ENCODE measurements at places on chromosomes 13 and 19.

DNA sequence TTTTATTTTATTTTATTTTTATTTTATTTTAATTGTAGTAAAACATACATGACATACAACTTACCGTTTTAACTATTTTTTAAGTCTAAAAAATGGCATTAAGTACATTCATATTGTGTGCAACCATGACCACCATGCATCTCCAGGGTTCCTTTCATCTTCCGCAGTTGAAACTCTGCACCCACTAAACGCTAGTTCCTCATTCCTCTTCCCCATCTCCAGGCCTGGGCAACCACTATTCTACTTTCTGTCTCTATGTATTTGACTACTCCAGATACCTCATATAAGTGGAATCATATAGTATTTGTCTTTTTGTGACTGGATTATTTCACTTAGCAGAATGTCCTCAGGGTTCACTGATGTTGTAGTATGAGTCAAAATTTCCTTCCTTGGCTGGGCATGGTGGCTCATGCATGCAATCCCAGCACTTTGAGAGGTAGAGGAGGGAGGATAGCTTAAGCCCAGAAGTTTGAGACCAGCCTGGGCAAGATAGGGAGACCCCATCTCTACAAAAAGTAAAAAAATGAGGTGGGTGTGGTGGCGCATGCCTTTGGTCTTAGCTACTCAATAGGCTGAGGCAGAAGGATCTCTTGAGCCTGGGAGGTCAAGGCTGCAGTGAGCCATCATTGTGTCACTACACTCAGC, 55.7 kb upstream of the ZNF507 start:
- H3K27me3 ChIP-seq, result peaks cover 1% of the 10 kb centered on the region
- no peak overlapping the region for H3K4me3 ChIP-seq
- no peaks in the 10 kb centered on the region for H3K4me1 ChIP-seq
- H3K27ac ChIP-seq, result no peak overlapping the region
- no peak for DNase-seq

DNA sequence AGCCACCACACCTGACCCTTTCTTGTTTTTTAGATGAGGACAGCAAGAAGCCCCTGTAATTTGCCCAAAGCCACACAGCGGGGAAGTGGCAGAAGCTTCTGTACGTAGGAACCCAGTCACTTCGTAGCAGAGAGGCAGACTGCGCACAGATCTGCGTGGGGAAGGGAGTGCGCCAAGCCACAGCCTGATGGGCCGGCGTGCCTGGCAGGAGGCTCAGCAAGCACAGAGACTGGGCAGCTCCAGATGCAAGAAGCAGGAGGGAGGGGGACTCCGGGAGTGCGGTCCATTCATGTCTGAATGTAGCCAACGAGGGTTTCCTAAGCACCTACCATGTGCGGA, 347 bp upstream of the TJP3 start:
- no peak overlapping the region for H3K4me3 ChIP-seq
- H3K27ac ChIP-seq, result no peak overlapping the region
- no peaks in the 10 kb centered on the region for H3K36me3 ChIP-seq
- no peaks in the 10 kb centered on the region for H3K4me1 ChIP-seq
- peaks cover 11% of the 10 kb centered on the region for H3K27me3 ChIP-seq
- no peak for DNase-seq

DNA sequence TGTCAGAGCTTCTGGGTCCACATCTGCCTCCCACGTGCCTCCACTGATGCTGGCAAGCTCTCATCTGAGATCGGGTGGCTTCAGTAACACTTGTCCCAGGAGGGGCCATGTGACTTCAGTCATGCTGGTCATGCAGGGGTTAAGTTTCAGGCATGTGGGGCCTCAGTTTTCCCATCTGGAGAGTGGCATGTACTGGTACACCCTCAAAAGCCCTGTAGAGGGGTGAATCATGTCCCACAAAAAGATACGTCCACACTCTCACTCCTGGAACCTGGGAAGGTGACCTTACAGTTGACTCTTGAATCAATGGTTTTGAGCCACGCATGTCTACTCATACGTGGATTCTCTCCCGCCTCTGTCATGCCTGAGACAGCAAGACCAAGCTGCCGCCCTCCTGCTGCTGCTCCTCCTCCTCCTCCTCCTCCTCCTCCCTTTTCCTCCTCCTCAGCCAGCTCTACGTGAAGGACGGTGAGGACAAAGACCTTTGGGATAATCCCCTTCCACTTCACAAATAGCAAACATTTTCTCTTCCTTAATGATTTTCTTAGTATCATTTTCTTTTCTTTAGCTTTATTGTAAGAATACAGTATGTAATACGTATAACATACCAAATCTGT, 53.7 kb downstream of the COMP start:
- H3K27me3 ChIP-seq, result peaks cover 3% of the 10 kb centered on the region
- no peak overlapping the region for H3K4me3 ChIP-seq
- H3K27ac ChIP-seq, result no peak overlapping the region
- DNase-seq, result no peak
- H3K4me1 ChIP-seq, result peaks cover 3% of the 10 kb centered on the region
- no peaks in the 10 kb centered on the region for H3K36me3 ChIP-seq

DNA sequence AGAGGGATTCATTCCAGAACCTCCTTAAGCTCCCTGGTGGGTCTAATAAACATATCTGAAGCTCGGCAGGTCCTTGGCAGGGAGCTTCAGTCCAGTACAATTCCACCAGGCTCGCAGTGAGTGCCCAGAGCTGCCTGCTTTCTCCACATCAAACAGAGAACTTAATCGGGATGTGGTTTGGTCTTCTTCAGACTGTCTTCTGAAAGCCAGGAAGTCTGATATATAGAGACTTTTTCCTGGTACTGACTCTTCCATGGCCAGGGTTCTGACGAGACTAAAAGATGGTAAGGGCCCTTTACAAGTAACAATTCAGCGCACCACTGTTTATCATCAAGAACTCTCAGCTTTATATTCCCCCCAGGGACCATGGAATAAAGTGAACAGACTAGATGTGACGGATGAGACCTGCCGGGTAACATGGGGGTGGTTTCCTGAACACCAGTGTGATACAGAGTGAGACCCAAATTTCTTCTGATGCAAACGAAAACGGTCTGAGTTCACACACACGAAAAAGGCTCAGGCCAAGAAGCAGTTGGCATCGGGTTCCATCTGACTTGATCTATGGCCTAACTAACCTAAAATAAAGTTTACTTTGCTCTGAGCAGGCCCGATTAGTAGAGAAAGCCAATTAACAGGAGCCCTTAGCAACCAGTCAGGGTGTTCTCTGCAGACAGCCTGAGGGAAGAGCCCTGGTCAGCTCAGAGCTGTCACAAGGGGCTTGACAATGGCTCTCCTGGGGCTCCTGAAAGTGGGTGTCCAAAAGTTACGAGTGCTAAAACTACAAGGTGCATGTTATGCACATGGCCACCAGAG, 29.0 kb downstream of the RANBP3 start:
- peaks cover 89% of the 10 kb centered on the region for H3K4me1 ChIP-seq
- peak overlapping the region; percentile 79 for H3K27ac ChIP-seq
- H3K27me3 ChIP-seq, result peaks cover 7% of the 10 kb centered on the region
- DNase-seq, result no peak
- H3K36me3 ChIP-seq, result no peaks in the 10 kb centered on the region

DNA sequence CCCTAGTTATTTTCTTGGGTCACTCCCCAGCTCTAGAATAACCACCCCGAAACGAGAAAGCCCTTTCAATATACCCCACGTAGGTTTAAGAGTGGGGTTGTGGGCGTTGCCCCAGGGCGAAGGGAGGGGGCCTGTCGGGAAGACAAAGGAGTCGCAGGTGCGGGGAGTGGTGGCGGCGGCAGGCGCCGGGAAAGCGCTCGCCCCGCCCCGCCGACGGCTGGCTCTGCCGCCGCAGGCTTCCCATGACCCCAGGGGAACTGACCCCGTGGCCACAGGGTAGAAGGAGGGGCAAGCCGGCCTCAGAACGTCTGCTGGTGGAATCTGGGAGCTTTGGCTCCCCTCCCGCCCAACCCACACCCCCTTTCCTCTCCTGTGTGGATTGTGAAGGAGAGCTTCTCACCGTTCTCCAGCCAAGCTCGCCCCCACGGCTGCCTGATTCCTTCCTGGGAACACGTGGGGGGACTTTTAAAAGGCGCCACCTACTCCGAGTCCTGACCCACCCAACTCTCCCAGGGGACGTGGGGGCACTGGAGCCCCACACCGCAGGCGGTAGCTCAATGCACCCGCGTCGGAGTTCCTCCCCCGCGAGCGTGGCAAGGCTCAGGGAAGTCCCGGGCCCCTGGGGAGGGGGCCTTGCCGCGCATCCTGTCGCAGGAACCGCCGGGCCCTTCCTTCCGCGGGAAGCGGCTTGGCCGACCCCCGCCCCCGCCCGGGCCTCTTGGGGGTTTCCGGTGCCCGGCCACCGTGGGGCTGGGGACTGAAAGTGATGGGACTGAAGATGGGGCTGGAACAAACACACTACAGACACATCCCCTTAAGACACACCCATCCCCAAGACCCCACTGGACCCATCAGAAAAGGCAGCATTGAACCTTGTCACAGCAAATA, 5.5 kb downstream of the IER2 start:
- peak overlapping the region; percentile 97 for H3K4me3 ChIP-seq
- peaks cover 11% of the 10 kb centered on the region for H3K36me3 ChIP-seq
- peaks cover 39% of the 10 kb centered on the region for H3K27me3 ChIP-seq
- peak overlapping the region; percentile 98 for H3K27ac ChIP-seq

GRCh38 chr19:41871573-41872383, 5.3 kb upstream of the CD79A start:
- peaks cover 23% of the 10 kb centered on the region for H3K27me3 ChIP-seq
- peaks cover 73% of the 10 kb centered on the region for H3K4me1 ChIP-seq
- H3K36me3 ChIP-seq, result peaks cover 5% of the 10 kb centered on the region
- H3K4me3 ChIP-seq, result peak overlapping the region; percentile 86
- H3K27ac ChIP-seq, result peak overlapping the region; percentile 94

DNA sequence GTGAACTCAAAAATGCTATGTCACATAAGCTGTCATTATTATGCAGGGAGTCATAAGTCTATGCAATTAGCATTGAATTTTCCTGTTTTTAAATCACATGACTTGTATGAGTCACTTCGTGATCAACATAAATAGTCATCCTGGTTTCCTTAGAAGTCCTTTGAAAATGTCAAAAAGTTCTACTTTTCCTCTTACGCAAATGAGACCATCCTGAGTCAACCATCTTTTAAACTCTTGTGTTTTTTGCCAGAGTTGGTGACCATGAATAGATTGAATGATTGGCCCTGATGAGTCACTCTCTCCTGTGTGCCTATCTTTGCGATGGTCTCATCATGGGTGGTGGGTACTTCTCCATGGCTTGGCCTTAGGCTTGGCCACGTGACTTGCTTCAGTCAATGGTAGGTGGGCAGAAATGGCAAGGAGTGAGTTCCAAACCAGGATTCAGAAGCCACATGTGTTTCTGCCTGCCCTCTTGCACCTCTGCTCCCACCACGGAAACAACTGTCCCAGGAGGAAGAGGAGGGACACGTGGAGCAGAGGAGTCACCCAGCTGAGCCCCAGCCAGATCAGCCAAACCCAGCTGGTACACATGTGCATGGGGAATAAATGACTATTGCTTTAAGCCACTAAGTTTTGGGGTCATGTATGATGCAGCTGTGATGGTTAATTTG, 123.5 kb upstream of the CACNA1A start:
- H3K27ac ChIP-seq, result no peak overlapping the region
- no peaks in the 10 kb centered on the region for H3K27me3 ChIP-seq
- H3K4me3 ChIP-seq, result no peak overlapping the region
- H3K4me1 ChIP-seq, result no peaks in the 10 kb centered on the region

DNA sequence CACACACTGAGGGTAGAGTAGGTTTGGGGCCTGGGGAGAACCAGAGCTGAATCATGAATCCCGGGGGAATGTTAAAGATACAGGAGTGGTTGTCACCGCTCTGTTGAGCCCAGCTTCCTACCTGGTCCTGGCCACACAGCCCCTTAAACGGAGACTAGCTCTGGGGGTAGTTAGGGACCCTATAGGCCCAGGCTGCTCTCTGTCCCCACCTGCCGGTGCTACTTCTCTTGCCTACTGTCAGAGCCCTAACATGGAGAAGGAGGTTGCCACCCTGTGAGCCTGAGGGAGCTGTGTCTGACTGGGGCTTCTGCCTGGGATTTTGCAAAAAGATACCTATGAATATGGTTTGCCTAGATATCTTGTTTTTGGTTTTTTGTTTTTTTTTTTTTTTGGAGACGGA, 36.6 kb upstream of the ZNF429 start:
- DNase-seq, result no peak
- H3K4me1 ChIP-seq, result peaks cover 3% of the 10 kb centered on the region
- peaks cover 1% of the 10 kb centered on the region for H3K36me3 ChIP-seq
- H3K4me3 ChIP-seq, result no peak overlapping the region
- no peak overlapping the region for H3K27ac ChIP-seq
- peaks cover 2% of the 10 kb centered on the region for H3K27me3 ChIP-seq

- no peaks in the 10 kb centered on the region for H3K4me1 ChIP-seq
- no peak overlapping the region for H3K4me3 ChIP-seq
- no peaks in the 10 kb centered on the region for H3K27me3 ChIP-seq
- H3K36me3 ChIP-seq, result no peaks in the 10 kb centered on the region
- no peak overlapping the region for H3K27ac ChIP-seq
Measured at GRCh38 chr13:29479716-29480492, 115.6 kb downstream of the SLC7A1 start.

DNA sequence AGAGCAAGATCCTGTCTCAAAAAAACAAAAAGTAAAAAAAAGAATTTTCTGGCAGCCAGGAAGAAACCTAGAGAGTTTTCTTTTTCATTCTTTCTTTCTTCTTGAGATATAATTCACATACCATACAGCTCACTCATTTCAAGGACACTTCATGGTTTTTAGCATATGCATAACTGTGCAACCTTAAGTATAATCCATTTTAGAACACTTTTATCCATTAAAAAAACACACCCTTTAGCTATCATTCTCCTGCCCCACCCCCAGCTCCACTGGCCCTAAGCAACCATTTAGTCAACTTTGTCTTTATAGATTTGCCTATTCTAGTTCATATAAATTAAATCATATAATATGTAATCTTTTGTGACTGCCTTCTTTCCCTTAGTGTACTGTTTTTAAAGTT, 8.1 kb upstream of the IPO5 start:
- peaks cover 3% of the 10 kb centered on the region for H3K36me3 ChIP-seq
- DNase-seq, result no peak
- H3K4me1 ChIP-seq, result no peaks in the 10 kb centered on the region

GRCh38 chr13:44307844-44308243, 65.8 kb upstream of the SERP2 start:
- no peak for DNase-seq
- H3K4me1 ChIP-seq, result no peaks in the 10 kb centered on the region
- H3K27ac ChIP-seq, result no peak overlapping the region
- peaks cover 2% of the 10 kb centered on the region for H3K27me3 ChIP-seq

DNA sequence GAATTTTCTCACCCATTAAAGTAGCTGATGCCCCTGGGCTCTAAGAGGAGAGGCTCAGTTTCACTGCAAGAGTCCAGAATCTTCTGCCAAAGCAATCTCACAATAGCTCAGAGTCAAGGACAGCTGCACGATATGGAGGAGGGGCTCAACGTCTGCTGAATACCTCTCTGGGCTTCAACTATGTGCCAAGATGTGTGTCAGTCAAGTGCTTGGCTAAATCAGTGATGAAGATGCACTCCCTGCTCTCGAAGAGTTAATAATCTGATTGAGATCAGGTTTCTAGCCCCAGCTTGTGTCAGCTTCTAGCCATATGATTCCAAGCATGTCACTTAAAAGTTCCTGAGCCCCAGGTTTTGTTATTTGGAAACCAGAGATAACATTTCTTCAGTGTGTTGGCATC, 46.8 kb downstream of the KLF12 start:
- H3K4me1 ChIP-seq, result peaks cover 84% of the 10 kb centered on the region
- DNase-seq, result no peak
- no peaks in the 10 kb centered on the region for H3K36me3 ChIP-seq
- H3K27ac ChIP-seq, result peak overlapping the region; percentile 60

- H3K4me3 ChIP-seq, result no peak overlapping the region
- H3K27me3 ChIP-seq, result no peaks in the 10 kb centered on the region
- H3K4me1 ChIP-seq, result no peaks in the 10 kb centered on the region
- DNase-seq, result no peak
- H3K36me3 ChIP-seq, result no peaks in the 10 kb centered on the region
Measured at GRCh38 chr13:104170980-104171555, 1104.9 kb upstream of the SLC10A2 start.

- no peaks in the 10 kb centered on the region for H3K36me3 ChIP-seq
- peaks cover 33% of the 10 kb centered on the region for H3K27me3 ChIP-seq
- H3K27ac ChIP-seq, result no peak overlapping the region
Measured at GRCh38 chr19:45976178-45976577, 2.5 kb upstream of the NOVA2 start.

Data from immature natural killer cell (primary cell).